ENCODE measurements at places on chromosomes 6 and 20. TPM values are rescaled to one million over a fixed set of nuclear protein-coding genes. Genes with fewer than 3 reads are reported as not detected.

IP6K3 gene
- not detected for total RNA-seq

RBM38 gene
- 13.4 TPM for total RNA-seq

XPO5 gene
- total RNA-seq: 39.9 TPM

GPSM3 gene
- total RNA-seq: 3.2 TPM

ADGRB3 gene
- total RNA-seq: not detected

GPLD1 gene
- 0.06 TPM for total RNA-seq

TSPO2 gene
- total RNA-seq: not detected

C6orf120 gene
- 15.2 TPM for total RNA-seq

SALL4 gene
- 0.76 TPM for total RNA-seq

PDYN gene
- total RNA-seq: not detected

CFAP61 gene
- not detected for total RNA-seq

DTNBP1 gene
- total RNA-seq: 28.7 TPM

PHF3 gene
- 24.9 TPM for total RNA-seq

SLC22A23 gene
- 70.5 TPM for total RNA-seq

FAM209B gene
- total RNA-seq: not detected

TFAP2B gene
- total RNA-seq: not detected

FNDC1 gene
- under 0.01 TPM for total RNA-seq

MCCD1 gene
- total RNA-seq: not detected

CST7 gene
- not detected for total RNA-seq

SIRT5 gene
- 7.1 TPM for total RNA-seq

TFAP2D gene
- not detected for total RNA-seq

BPIFB4 gene
- not detected for total RNA-seq

SLC25A27 gene
- total RNA-seq: 3.3 TPM

FAXC gene
- 0.81 TPM for total RNA-seq

KATNA1 gene
- 20.4 TPM for total RNA-seq

EDN1 gene
- total RNA-seq: 486 TPM

PPP1R3G gene
- total RNA-seq: 0.16 TPM

WFDC5 gene
- total RNA-seq: not detected

RAET1L gene
- total RNA-seq: not detected

NR2E1 gene
- total RNA-seq: not detected

TINAG gene
- total RNA-seq: not detected

TCP1 gene
- 310 TPM for total RNA-seq

BICRAL gene
- total RNA-seq: 6.3 TPM

ZFAND3 gene
- total RNA-seq: 11.3 TPM

TCF19 gene
- 16.6 TPM for total RNA-seq

SRMS gene
- total RNA-seq: not detected

THBD gene
- 42.2 TPM for total RNA-seq

CBLN4 gene
- total RNA-seq: not detected

HFE gene
- 2.6 TPM for total RNA-seq

DUSP15 gene
- total RNA-seq: 0.57 TPM

STK35 gene
- total RNA-seq: 26.2 TPM
